ENCODE measurements at places on chromosomes 12 and 14. TPM values are rescaled to one million over a fixed set of nuclear protein-coding genes. Genes with fewer than 3 reads are reported as not detected.

- H3K27me3 ChIP-seq: no peaks in the 10 kb centered on the region
- H3K36me3 ChIP-seq: no peaks in the 10 kb centered on the region
- no peaks in the 10 kb centered on the region for H3K4me1 ChIP-seq
Observed at GRCh38 chr14:75591331-75591946, 13.0 kb downstream of the FLVCR2 start.

DNA sequence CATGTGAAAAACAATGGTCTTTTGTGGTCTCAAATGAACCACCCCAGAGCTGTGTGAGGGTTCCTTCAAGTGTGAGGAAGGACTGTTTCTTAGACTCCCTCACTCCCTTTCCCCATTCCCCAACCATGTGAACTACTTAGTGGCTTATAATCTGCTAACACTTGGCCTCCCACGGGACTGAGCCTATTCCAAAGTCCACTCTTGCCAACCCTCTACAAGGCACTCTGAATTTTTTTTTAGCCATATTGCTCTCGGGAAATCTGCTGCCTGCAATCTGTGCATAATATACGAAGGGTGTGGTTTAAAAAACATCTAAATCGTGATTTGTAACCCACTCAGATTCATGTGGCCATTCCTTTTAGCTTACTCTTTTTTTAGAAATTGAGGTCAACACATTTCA lies 2.6 kb downstream of the SVOP start:
- no peak overlapping the region for H3K27ac ChIP-seq
- no peak overlapping the region for H3K4me3 ChIP-seq
- H3K4me1 ChIP-seq: no peaks in the 10 kb centered on the region
- H3K36me3 ChIP-seq: no peaks in the 10 kb centered on the region
- DNase-seq: no peak
- peaks cover 11% of the 10 kb centered on the region for H3K27me3 ChIP-seq

GRCh38 chr14:38286452-38286851 lies 30.6 kb upstream of the CLEC14A start:
- no peaks in the 10 kb centered on the region for H3K36me3 ChIP-seq
- H3K27me3 ChIP-seq: no peaks in the 10 kb centered on the region
- DNase-seq: no peak
- no peak overlapping the region for H3K4me3 ChIP-seq

DNA sequence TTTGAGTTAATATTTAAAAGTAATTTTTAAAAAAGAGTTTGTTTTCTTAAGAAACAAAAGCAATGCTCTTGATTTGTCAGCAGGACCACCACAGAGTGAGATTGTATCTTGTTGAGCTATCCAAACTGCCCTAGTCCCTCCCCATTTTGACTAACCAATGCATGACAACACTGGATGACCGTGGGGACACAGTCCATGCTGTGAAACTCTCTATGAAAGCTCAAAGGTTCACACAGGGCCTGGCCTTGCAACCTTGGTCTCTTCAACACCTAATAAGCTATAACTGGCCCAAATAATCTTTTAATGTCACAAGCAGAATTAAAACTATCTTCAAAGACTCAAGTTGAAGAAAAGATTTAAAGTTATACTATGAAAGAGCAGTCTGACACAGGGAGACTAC lies 13.5 kb downstream of the ETFRF1 start:
- no peaks in the 10 kb centered on the region for H3K4me1 ChIP-seq
- H3K4me3 ChIP-seq: no peak overlapping the region
- no peak for DNase-seq
- no peaks in the 10 kb centered on the region for H3K27me3 ChIP-seq
- no peak overlapping the region for H3K27ac ChIP-seq

DNA sequence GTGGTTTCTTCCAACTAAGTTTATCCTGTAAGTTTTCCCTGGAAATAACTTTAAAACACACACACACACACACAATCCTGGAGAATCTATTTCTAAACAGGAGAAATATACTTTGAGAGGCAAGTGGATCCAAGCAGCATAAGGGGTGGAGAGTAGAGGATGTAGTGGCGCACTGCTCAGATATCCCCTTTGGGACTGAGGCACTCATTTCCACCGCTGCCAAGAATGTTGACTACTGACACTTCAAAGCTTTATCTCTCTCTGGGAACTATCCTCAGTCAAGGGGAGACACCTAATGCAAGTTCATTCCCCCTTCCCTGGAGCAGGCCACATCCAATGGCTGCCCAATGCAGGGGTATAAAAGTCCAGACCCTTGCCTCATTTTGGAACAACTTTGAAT lies 75.8 kb downstream of the CAPZA3 start:
- H3K36me3 ChIP-seq: no peaks in the 10 kb centered on the region
- no peaks in the 10 kb centered on the region for H3K27me3 ChIP-seq
- H3K4me1 ChIP-seq: no peaks in the 10 kb centered on the region
- H3K27ac ChIP-seq: no peak overlapping the region

DNA sequence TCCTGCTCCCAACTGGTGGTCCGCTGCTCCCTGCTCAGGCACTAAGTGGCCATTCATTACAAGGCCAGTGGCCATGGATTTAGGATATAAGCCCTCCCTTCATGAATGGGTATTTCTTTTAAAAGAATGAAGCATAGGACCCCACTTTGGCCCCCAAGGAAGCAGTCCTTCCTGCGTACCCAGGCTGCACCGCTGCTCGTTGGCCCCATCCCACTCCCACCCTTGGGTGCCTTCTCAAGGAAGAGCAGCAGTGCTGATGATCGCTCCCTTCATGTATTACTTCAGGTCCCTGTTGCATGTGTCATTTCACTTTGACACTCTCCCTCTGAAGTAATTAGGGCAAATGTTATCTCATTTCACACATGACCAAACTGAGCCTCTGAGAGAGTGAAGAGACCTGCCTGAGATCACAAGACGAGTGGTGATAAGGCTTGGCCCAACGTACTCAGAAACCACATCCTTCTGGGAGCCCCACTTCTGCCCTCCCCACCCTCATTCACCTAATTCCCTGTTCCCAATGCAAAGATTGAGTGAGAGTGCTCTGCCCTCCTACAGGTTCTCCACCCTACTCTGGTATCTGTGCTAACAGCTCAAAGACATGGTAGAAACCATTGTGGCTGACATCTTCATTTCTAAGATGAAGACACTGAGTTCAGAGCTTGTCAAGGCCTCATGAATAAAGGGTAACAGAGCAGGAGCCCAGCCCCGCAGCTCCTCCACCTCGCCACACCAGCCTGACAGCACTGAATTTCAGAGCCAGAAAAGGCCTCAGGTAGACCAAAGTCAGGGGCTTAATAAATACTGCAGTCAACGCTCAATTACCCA lies 10.3 kb upstream of the KRT2 start:
- no peaks in the 10 kb centered on the region for H3K36me3 ChIP-seq
- DNase-seq: no peak
- no peak overlapping the region for H3K4me3 ChIP-seq
- no peak overlapping the region for H3K27ac ChIP-seq
- no peaks in the 10 kb centered on the region for H3K4me1 ChIP-seq

DNA sequence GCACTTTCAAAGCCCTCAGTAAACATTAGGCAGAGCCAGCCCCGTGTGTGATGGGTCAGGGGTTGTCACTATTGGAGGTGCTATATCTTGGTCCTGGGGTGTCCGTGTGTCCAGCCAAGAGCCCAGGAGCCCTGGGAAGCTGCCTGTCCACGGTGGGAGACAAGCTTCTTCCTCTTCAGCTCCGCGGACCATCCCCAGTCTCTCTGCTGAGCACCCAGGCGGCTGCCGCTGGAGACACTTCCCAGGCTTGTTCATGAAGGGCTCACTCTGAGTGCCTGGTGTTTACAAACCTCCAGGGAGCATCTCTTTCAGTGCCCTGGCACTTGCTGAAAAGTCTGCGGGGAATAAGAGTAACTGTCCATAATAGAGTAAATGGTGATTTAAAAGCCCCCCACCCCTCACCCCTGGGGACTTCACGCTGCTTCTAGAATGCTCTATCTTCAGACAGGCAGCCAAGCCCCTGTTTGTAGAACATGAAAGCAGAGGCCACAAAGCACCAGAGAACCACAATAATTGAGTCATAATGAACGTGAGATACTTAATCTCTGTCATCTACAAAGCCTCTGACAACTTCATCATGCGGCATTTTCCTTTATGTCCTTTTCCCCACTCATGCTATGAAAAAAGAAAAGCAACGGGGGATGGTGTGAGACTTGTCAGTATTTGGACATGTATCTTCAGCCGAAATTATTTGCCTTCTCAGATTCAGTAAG lies 178.6 kb downstream of the TMEM132C start:
- H3K36me3 ChIP-seq: no peaks in the 10 kb centered on the region
- H3K27me3 ChIP-seq: no peaks in the 10 kb centered on the region
- H3K4me1 ChIP-seq: no peaks in the 10 kb centered on the region
- no peak overlapping the region for H3K27ac ChIP-seq
- H3K4me3 ChIP-seq: no peak overlapping the region

DNA sequence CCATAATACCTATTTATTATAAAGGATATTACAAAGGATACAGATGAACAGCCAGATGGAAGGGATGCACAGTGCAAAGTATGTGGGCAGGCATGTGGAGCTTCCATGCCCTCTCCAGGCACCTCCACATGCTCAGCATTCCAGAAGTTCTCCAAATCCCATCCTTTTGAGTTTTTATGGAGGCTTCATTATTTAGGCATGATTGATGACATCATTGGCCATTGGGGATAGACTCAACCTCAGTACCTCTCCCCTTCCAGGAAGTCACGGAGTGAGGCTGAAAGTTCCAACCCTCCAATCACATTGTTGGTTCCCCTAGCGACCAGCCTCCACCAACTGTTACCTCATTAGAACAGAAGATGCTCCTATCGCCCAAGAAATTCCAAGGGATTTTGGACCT lies 156.4 kb downstream of the ATP23 start:
- no peaks in the 10 kb centered on the region for H3K4me1 ChIP-seq
- H3K4me3 ChIP-seq: no peak overlapping the region
- H3K27ac ChIP-seq: no peak overlapping the region
- H3K36me3 ChIP-seq: no peaks in the 10 kb centered on the region
- no peaks in the 10 kb centered on the region for H3K27me3 ChIP-seq

- H3K27me3 ChIP-seq: no peaks in the 10 kb centered on the region
- DNase-seq: no peak
- no peak overlapping the region for H3K4me3 ChIP-seq
- peaks cover 3% of the 10 kb centered on the region for H3K4me1 ChIP-seq
- no peak overlapping the region for H3K27ac ChIP-seq
- no peaks in the 10 kb centered on the region for H3K36me3 ChIP-seq
Observed at GRCh38 chr14:50113381-50114035, 2.9 kb downstream of the VCPKMT start.

GRCh38 chr12:121874071-121874470 lies 14.5 kb upstream of the PSMD9 start:
- no peaks in the 10 kb centered on the region for H3K27me3 ChIP-seq
- H3K36me3 ChIP-seq: no peaks in the 10 kb centered on the region
- H3K4me1 ChIP-seq: no peaks in the 10 kb centered on the region
- H3K4me3 ChIP-seq: no peak overlapping the region

- no peaks in the 10 kb centered on the region for H3K4me1 ChIP-seq
- no peak overlapping the region for H3K4me3 ChIP-seq
- no peaks in the 10 kb centered on the region for H3K27me3 ChIP-seq
- H3K27ac ChIP-seq: no peak overlapping the region
Observed at GRCh38 chr12:62900686-62901272, 34.2 kb downstream of the PPM1H start.

DNA sequence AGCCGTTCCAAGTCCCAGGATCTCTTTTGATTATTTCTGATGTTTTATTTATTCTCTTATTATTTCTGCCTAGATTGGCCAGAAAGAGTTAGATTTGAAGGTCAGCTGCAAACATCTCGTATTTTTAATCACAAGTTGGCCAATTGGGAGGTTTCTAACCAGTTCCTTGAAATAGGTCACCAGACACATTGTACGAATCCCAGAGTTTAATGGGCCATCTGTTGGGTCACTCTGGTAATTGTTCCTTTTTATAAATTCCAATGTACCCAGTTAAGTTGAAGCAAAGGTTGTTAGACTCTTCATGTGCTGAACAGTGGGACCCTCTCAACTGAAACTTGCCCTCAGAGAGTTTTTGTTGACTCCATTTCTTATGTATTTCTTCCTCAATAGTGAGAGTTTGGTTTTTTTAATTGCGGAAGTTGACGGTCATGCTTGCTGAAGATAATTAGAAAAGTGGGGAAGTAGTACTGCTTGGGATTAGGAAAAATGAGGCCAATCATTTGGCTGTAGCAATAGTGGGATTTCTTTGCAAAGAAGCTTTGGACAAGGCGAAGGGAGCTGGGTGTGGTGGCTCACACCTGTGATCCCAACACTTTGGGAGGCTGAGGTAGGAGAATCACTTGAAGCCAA lies 382.7 kb upstream of the RGS6 start:
- H3K4me1 ChIP-seq: no peaks in the 10 kb centered on the region
- H3K36me3 ChIP-seq: no peaks in the 10 kb centered on the region
- no peak for DNase-seq
- no peaks in the 10 kb centered on the region for H3K27me3 ChIP-seq

GRCh38 chr12:24555730-24556129 lies 393.2 kb downstream of the BCAT1 start:
- no peaks in the 10 kb centered on the region for H3K27me3 ChIP-seq
- no peak overlapping the region for H3K27ac ChIP-seq
- H3K4me1 ChIP-seq: no peaks in the 10 kb centered on the region
- no peak overlapping the region for H3K4me3 ChIP-seq

DNA sequence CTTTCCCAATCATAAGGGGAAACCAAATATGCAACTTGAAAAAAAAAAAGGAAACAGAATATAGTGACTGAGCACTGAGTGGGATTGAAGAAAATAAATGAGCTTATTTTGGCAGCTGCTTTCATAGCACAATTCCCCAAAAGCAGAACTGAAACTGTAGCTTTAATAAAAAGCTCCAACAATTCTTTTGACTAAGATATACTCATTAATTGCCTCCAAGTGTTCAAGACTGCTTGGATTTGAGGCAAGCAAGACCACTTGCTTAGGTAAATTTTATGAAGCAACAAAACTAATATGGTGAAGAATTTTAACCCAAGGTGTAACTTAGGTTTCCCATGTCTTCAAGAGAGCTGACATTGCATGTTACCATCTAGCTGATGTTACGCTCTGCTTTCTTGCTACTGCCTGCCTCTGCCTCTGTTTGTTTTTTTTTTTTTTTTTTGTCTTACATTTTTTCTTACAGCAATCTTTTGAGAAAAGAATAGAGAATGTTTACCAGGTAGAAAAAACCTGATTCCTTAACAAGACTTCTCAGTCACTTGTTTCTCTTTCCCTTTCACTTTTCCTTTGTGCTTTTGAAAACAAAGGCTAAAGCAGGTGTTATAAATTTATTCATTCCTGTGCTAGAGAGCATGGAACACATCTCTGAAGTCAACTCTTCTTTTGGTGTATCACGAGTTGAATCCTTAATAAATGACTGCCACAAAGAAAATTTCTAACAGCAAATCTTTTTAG lies 134.4 kb downstream of the BCAT1 start:
- no peak overlapping the region for H3K27ac ChIP-seq
- no peaks in the 10 kb centered on the region for H3K36me3 ChIP-seq
- no peaks in the 10 kb centered on the region for H3K27me3 ChIP-seq
- H3K4me3 ChIP-seq: no peak overlapping the region
- H3K4me1 ChIP-seq: no peaks in the 10 kb centered on the region

GRCh38 chr12:16788506-16789203 lies 182.7 kb upstream of the LMO3 start:
- no peak for DNase-seq
- H3K27ac ChIP-seq: no peak overlapping the region
- no peaks in the 10 kb centered on the region for H3K4me1 ChIP-seq
- no peaks in the 10 kb centered on the region for H3K36me3 ChIP-seq
- no peaks in the 10 kb centered on the region for H3K27me3 ChIP-seq

- H3K27ac ChIP-seq: no peak overlapping the region
- no peak for DNase-seq
- no peaks in the 10 kb centered on the region for H3K4me1 ChIP-seq
- H3K4me3 ChIP-seq: no peak overlapping the region
- no peaks in the 10 kb centered on the region for H3K27me3 ChIP-seq
Observed at GRCh38 chr14:86815341-86815740, 1177.6 kb downstream of the GALC start.

TIMM9 gene
- total RNA-seq: 37.4 TPM

FBXW8 gene
- total RNA-seq: 22.3 TPM

KIF5A gene
- not detected for total RNA-seq

DTX3 gene
- 35.1 TPM for total RNA-seq

PRKCH gene
- total RNA-seq: 41.3 TPM
